ENCODE measurements at places on chromosomes 5 and 9. TPM values are rescaled to one million over a fixed set of nuclear protein-coding genes. Genes with fewer than 3 reads are reported as not detected.

The TAF11L10 gene
- polyA plus RNA-seq, result not detected

- no peak for DNase-seq
Observed at GRCh38 chr9:89822996-89823395, 218.2 kb downstream of the GADD45G start.

The STK32A gene
- 4.5 TPM for polyA plus RNA-seq

The INSL4 gene
- not detected for polyA plus RNA-seq

- no peak for DNase-seq
Observed at GRCh38 chr5:57032151-57032551, 80.2 kb upstream of the MIER3 start.

DNA sequence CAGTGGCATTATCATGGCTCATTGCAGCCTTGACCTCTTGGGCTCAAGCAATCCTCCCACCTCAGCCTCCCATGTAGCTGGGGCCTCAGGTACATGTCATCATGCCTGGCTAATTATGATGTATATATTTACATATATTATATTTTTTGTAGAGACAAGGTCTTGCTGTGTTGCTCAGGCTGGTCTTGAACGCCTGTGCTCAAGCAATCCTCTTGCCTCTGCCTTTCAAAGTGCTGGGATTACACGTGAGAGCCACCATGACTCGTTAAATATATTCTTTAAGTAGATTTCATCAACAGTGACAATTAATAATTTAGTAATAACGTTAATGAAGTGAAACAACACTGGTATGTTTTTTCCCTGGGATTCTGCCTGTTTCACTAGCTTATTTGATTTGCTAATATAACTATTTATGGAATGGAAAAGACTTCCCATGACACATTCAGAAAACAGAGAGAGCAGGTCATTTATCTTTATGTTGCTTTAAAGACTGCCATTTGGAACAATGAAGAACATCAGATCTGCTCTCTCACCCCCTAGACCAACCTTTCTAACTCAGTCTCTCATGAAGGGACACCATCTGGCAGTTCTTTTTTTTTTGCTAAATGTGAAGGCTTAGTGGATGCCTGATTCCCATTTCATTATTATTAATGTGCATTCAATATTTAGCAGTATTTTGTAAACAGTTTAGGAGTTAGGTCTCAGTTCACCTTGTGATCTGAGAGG lies 295.6 kb downstream of the KIF4B start:
- no peak for DNase-seq

DNA sequence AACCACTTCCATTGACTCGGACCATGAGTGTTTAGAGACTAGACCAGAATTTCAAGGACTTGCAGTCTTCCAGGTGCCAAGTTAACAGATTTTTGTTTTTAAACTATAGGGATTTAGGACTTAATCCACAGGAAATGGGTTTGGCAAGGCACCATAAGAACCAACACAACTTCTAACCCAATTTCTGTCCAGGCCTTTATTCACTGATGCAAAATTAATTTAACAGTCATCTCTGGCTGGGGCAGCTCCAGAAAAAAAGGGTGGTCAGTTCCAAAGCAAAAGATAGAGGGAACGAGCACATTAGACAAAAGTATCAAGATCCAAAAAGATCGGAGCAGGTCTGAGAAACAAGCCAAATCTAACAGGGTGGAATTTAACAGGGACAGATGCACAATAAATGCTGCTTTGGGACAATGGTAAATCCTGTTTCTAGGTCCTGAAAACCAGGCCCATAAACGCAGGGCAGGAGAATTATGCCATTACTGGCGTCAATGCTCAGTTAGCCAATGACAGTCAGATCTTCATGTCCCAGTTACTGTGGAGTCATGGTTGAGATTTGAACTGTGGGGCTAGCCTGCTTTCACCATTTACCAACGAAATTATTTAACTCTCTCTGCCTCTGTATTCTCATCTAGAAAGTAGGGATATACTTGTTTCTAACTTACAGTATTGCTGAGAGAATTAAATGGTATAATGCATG lies 590.8 kb upstream of the BRINP1 start:
- no peak for DNase-seq

DNA sequence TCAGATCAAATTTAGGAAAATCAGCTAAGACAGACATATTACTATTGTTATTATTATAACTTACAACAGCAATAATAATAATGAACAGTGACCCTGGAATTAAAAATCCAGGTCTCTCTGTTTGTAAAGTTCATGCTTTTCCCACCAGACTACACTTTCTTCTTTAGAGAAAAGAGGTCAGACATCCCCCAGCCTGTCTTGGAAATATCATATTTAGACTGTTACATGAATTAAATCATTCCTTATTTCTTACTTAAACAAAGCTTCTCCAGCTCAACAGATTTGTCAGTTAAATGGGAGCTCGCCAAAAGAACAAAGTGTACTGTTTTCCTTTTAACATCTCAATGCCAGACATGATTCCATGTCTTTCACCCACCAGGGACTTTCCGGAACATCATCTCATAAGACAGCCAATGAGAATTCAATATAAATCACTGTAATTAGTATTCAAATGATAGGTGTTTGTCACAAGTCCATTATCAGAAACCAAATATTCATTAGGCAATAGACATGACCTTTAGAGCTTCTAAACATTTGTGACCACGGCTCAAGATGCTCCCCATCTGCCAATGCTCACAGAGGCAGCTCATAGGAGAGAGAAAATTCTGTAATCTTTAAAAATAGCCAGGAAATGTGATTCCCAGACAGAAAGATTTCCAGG lies 351.9 kb downstream of the ENC1 start:
- DNase-seq, result no peak

The ADAMTSL1 gene
- polyA plus RNA-seq, result 16.4 TPM

The PCDHA1 gene
- 0.07 TPM for polyA plus RNA-seq

The TNPO1 gene
- polyA plus RNA-seq, result 91.8 TPM

GRCh38 chr9:78365748-78366697 lies 69.1 kb downstream of the PSAT1 start:
- DNase-seq, result no peak

DNA sequence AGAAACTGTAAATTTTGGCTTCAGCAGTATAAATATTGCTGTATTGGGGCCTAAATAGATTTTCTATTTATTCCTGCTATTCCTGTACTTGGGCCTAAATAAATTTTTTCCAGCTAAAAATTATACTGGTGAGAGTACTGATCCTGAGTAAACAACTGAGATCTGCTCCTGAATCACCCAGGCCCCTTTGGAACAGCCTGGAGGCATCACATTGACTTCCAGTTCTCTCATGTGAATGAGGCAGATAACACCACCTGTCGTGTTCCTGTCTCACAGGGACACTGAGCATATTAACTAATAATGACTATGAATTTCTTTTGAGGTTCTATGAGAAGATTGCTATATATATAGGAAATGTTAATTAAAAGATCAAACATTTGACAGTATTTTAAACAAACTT lies 119.5 kb upstream of the PLCXD3 start:
- DNase-seq, result no peak

The QRFP gene
- polyA plus RNA-seq, result 0.37 TPM

The CDKN2B-AS1 gene
- 0.19 TPM for polyA plus RNA-seq

DNA sequence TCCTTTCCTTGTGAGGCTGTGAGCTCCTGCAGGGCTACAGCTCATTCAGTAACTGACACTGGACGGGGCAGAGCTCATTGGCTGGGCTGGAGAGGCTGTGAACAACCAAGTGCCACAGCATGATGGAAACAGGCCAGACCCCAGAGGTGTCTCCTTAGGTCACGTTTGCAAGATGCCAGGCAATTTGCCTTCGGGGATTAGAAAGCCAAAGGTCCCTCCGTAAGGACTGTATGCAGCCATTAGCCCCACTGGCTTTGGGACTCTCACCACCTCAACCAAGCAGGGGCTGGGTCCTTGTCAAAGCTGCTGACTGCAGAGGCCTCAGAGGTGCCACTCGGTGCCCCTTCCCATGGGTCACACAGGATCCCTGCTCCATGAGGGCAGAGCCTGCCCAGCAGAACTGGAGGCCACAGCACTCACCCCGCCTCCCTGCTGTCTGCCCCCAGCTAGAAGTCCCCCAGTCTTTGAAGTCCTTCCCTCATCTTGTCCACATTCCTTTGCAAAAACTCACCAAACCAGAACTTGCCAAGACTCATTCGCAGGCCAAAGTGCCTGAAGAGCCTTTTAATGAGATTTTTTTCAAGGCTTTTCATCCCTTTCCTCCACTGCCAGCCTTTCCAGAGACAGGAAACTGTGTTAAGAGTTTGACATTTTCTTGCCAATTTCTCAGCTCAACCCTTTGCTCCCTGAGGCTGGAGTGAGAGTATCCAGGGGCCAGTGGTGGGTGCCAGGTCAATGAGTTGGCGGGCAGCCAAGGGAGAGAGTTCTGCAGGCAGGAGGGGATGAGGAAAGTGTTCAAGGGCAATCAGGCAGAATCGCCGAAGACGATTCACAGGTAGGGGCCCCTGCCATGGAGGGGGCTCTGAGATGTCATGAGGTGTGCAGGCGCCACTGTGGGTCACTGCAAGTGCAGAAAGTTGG lies 39.7 kb upstream of the SLC25A51 start:
- peak; percentile 71 for DNase-seq

GRCh38 chr5:83563631-83564030 lies 92.1 kb downstream of the VCAN start:
- no peak for DNase-seq

DNA sequence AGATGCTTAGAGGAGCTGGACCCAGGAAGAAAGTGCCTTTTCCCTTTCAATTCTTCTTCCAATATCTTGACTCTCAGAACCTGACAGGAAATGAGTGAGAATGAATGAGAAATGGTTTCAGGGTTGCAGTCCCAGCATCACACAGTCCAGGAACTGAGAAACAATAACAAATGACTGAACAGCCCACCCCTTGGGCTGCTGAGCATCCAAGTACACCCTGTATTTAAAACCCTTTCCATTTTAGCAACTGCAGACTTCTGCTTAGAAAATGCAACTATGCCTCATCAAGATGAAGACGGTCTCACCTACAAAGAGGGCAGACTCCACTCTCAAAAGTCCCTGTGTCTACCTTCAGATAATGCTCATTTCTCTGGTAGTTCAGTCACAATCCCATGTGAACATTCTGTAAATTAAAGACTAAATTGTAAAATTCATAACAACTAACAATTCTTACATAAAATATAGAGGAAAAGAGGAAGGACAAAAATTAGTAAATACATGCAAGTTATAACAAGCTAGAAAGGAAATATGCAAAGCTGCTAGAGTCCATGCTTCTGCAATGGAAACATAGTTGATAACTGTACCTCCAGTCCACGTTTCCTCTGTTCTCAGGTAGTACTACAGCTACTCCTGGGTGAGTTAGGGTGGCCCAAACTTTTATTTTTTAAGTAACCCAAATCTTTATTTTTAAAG lies 316.5 kb downstream of the ICE1 start:
- no peak for DNase-seq

DNA sequence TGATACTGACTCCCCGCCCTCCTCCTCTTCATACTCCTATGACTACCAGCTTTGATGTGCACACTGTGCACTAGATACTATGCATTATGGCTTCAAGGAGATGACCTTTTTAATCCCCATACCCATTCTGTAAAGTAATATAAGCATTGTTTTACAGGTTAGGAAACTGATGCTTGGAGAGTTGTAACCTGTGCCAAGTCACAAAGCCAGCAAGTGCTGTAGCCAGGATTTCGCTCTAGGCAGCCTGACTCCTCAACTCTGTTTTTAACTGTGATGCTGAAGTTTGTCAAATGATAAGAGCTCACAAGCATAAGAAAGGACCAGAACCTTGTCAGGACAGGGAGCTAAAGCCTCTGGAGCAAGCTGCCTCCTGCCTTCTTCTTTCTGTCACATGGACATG lies 461.3 kb downstream of the TMEM232 start:
- DNase-seq, result no peak

DNA sequence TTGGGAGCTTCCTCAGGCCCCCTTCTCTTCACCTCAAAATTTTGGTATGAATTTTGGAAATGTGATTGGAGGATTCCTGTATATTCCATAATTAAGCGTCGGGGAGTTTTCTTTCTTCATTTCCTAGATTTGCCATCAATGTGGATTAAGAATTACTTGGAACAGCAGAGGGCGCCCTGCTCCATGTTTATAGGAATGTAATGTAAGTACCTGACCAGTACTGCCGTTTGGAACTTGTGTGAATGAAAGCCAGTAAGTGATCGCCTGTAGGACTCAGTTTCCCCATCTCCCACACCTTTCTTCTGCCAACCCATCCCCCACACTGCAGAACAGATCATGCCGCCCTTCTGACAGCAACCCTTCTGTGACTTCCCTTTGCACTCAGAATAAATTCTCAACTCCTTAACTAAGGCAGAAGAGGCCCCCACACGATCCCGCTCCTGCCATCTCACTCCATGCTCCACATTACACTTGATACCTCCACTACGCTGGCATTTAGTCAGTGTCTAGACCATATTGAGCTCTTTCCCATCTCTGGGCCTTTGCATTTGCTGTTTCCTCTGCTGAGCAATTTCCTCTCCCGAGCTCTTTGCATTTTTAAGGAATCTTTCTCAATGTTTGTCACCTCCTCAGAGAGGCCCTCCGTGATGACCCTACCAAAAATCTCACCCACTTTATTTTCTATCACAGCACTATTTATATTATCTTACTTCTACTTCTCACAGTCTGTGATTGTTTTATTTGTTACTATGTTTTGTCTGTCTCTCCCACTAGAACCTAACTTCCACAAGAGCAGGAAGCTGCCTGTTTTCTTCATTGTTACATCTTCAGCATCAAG lies 79.5 kb upstream of the HTR4 start:
- peak; percentile 78 for DNase-seq

DNA sequence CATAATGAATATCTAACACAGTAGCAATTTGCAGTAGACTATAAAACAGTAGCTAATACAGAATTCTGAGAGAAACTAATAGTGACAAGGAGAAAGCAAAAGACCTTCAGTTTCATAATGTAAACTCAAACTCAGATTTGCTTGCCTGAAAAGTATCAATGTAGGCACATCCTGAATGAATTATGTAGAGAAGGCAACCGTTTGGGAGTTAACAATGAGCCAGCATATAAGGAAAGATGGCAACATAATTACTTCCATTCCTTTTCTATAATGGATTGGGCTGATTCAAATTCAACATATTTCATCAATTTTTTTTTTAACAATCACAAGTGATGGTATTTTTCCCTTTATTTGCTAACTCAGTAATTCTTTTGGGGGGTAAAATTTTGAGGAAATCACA lies 261.6 kb downstream of the SEMA5A start:
- DNase-seq, result no peak

The ARL10 gene
- polyA plus RNA-seq, result 20.7 TPM

GRCh38 chr9:83544002-83544698 lies 5.9 kb upstream of the FRMD3 start:
- no peak for DNase-seq

The C5orf46 gene
- 2.1 TPM for polyA plus RNA-seq

- no peak for DNase-seq
Observed at GRCh38 chr5:88203981-88204750, 64.5 kb downstream of the TMEM161B start.

The ZFR gene
- polyA plus RNA-seq, result 78.1 TPM

GRCh38 chr9:129879991-129880653 lies 44.9 kb downstream of the USP20 start:
- DNase-seq, result no peak

The RUSC2 gene
- 14.9 TPM for polyA plus RNA-seq

All from right lung (tissue), 10 donors.